OCI-LY7 (cell line): ENCODE measurements at places on chromosomes 3 and 15.

DNA sequence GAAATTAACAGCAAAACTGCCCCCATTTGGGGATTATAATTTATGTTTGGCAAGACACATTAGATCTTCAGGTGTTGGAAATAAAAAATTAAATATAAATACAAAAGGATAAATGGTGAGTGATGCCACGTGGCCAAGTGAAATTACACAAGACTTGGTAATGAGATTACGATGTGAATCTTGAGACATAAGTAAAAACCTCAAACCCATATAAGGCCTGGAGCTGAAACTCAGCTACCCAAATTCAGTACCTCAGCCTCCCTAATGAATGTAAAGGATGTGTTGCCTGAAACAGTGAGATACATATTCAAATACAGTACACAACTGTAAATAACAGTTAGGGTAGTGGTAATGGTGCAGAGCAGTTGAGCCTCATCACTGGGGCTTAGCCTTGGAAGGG is 1146.6 kb downstream of the OTOL1 start:
- DNase-seq: no peak

GRCh38 chr3:38102444-38102814 is 34.5 kb downstream of the ACAA1 start:
- DNase-seq: no peak

DNA sequence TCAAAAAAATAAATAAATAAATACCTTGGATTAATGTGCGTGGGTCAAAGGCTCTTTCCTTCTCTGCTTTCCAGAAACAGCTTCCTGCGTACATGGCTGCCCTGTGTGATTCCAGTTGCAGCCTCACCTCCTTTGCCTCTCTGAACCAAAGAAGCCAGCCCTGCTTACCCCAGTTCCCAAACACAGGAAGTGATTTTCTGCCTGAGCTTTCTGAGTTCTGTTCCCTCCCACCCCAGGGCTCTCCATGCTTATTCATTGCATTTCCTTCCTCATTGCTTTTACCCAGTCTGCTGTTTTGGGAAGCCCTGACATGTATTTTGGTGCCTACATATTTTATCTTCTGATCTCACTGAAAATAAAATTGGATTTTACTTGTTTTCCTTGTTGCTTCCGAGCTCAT is 15.4 kb downstream of the ZSCAN2 start:
- no peak for DNase-seq

GRCh38 chr15:70083418-70083817 is 14.3 kb downstream of the TLE3 start:
- no peak for DNase-seq

DNA sequence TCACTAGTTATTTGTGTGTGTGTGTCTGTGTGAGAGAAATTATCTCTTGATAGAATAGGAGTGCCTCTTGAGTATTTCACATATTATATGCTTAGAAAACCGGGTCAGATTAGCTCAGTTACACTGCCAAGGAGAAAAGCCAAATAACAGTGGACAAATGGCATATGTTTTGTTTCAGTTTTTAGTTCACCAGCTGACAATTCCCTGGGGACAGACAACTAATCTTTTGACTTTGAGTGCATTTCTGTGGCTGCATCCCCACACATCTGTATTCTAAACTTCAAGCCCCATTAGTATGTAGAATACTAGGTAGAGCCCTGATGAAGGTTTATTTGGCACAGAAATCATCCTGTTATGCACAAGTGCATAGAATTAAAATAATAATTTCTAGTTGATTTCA is 227.7 kb upstream of the CNTN3 start:
- DNase-seq: no peak

GRCh38 chr3:20809356-20809755 is 623.4 kb upstream of the SGO1 start:
- no peak for DNase-seq

- no peak for DNase-seq
Observed at GRCh38 chr3:37940242-37940908, 50.2 kb upstream of the VILL start.

DNA sequence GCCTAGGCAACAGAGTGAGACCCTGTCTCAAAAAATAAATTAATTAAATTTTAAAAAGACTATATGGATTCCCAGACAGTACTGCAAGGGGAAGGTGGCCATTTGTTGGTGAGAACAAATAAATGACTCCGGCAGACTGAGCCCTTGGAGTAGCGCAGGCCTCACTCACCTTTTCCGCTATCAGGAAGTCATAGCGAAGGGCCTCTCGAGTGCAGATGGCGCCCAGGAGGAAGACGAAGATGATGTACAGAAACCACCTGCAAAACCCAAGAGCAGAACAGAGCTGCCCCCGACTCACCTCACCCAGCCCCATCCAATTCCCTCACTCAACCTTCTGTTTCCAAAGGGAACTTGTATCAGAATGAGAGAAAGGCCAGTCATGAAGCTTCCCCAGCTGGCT is 62.8 kb upstream of the HEG1 start:
- DNase-seq: no peak

DNA sequence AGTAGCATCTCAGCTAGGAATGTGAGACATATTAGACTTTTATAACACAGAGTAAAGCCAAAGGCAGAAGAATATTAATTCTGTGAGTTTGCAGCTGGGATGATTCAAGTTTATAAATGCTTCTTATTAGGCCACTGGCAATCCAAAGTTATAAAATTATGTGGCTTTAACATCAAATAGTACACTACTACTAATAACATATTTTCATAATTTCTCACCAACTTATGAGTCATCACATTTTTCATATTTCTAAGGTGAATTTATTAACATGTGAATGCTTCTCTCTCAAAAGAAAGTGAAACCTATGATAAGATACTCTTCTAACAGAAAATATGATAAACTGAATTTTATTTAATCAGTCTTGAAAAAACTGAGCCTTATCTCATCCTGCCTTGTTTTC is 1348.2 kb upstream of the ALCAM start:
- DNase-seq: no peak

DNA sequence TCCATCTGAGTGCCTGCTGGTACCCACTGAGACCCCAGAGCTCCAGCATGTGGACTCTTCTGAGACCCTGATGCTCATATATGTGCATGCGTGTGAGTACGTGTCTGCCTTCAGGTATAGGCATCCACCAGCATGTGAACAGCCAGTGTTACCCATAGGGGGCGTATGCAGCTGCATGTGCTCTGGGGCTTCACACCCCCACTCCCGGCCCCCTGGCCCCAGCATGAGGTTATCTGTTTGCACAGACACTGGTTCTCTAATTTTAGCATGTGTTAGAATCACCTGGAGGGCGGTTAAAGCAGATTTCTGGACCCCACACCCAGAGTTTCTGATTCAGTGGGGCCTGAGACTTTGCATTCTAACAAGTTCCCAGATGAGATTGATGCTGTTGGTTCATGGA is 824 bp upstream of the CILP start:
- DNase-seq: peak; percentile 67

DNA sequence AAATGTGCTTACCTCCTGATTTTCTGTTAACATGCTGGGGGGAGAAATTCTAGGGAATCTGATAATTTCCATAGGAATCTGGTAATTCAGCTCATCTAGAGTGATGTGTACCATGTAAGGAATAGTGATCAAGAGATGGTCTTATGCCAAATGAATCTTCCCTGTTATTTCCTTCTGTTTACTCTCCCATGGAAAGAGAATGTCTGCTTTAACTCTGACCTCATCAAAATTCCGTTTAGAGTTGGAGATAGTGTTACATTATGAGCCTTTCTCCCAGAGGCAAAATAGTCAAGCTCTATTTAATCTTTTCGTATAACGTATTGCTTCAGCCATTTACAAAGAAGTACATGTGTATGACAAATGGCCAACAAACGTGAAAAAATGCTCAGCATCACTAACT is 76.6 kb downstream of the ARHGEF26 start:
- no peak for DNase-seq

- no peak for DNase-seq
Observed at GRCh38 chr3:116288485-116288884, 156.8 kb downstream of the LSAMP start.

DNA sequence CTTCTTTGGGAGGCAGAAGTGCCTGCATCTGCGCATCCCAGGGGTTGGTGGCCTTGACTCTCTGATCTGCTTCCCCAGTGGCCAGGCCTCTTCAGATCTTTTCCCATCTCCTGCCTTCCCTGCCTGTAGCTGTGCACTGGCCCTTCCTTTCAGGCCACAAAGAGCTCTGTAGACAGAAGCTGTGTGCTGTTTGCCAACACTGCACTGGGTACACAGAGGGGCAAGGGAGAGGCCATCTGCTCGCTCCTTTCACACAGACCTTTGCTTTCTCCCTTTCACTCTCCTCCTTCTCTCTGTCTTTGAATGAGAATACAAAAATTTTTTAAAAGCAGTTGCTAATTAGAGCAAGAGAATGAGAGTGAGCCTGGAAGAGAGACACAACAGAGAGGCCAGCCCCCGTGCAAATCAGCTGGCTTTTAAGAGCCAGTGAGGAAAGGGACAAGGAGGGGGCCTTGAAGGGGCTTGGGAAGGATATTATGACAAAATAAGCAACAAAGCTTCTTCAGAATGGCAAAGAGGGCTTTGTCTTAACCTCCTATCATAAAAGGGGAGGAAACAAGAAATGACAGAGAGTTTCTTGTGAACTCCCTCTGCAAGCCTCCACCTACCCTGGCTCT is 170.9 kb downstream of the EPHB1 start:
- no peak for DNase-seq

DNA sequence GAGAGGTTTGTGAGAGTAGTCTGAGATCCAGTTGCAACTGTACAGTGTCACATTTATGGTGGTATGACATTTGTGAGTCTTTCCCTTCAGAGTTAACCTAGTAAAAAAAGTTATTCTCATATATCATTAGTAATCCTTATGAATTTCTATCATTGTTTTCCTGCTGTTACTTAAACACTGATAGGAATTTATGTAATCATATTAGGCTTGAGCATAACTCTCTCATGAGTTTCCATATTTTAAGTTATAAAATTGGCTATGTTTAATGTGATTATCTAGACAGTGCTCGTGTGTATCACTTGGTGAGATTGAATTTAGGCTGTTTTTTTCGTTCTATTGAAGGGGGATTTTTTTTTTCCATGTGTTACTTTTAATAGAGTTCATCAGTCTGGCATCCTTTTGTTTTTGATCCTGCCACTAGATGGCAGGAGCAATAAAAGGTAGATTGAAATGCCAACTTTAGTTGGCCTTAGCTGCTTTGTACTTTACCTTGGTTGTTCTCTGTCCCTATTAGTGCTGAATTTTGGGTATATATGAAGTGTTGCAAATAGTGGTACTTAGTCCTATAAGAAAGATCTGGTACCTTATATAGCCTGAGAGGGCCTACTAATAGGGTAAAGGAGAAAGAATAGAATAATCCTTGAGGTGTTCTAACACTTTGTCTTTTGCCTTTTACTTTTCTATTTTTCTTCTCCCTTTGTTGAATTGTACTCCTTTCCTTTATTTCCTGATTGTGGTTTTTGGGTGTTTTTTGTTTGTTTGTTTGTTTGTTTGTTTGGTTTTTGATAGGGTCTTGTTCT is 17.9 kb downstream of the STT3B start:
- peak; percentile 49 for DNase-seq

DNA sequence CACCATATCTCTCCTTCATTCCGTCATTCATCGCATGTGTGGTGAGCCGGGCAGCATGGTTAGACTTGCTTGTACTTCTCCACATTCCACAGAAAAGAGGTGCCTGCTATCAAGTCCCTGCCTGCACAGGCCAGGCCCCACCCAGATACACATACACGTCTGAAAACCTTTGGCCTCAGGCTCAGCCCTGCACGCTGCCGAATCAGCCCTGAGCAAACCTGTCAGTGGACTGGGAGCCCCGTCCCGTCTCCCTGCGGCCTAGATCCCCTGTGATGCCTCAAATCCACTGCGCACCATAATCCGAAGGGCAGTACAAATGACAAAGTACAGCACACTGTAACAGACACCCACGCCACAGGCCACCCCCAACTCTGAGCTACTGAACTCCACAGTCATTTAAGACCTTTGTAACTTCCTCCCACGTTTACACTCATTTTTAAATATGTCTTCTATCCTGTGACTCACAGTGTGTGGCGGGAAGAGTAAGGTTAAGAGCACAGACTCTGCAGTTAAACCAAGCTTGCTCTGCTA is 67.1 kb downstream of the MB21D2 start:
- no peak for DNase-seq

GRCh38 chr3:89395456-89395855 is 288.0 kb downstream of the EPHA3 start:
- DNase-seq: no peak

GRCh38 chr15:63596676-63597037 is 530 bp upstream of the FBXL22 start:
- no peak for DNase-seq

- no peak for DNase-seq
Observed at GRCh38 chr15:45372041-45372995, 6.0 kb downstream of the GATM start.

DNA sequence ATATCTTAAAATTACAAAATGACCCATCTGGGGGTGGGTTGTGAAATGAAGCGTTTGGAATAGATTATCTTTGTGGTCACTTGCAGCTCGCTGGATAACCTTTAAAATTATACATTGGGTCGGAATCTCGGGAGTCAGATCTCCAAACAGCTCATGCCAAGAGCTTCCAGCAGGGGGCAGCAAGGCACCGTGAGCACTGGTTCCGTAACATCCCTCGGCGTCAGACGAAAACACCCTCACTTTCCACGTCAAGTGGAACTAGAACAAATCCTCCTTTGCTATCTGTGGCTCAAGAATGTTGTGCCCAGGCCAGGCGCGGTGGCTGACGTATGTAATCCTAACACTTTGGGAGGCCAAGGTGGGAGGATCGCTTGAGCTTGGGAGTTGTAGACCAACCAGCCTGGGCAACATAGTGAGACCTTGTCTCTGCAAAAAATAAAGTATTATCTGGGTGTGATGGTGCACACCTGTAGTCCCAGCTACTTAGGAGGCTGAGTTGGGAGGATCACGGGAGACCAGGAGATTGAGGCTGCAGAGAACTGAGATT is 31.1 kb downstream of the UMPS start:
- peak; percentile 65 for DNase-seq

- DNase-seq: no peak
Observed at GRCh38 chr15:70820214-70820613, 33.7 kb downstream of the LARP6 start.

- no peak for DNase-seq
Observed at GRCh38 chr15:99651023-99651807, 82.0 kb downstream of the LYSMD4 start.

- peak; percentile 84 for DNase-seq
Observed at GRCh38 chr3:57078344-57078634, 17.8 kb downstream of the SPATA12 start.

DNA sequence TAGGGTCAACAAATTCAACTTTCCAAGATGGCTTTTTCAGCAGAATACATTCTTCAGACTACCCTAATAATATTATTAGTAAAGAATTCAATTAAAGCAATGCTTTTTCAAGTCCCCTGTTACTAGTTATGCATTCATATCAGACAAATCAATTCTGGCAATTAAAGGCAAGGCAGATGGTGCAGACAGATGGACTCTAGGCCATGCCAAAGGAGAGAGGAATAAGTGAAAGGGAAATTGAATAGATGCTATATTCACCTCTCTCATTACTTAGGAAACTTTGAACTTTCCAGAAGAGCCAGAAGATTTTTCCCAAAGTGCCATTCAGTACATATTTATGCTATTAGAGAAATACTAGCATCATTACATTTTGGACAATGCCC is 487.7 kb upstream of the RASGRP1 start:
- DNase-seq: no peak
